ENCODE measurements at places on chromosomes 4 and X.

- no peak for DNase-seq
These were observed 105.5 kb downstream of the PRRG1 start for GRCh38 chrX:37454537-37455285.

GRCh38 chr4:148273501-148273986 lies 168.7 kb downstream of the NR3C2 start:
- DNase-seq, result no peak

DNA sequence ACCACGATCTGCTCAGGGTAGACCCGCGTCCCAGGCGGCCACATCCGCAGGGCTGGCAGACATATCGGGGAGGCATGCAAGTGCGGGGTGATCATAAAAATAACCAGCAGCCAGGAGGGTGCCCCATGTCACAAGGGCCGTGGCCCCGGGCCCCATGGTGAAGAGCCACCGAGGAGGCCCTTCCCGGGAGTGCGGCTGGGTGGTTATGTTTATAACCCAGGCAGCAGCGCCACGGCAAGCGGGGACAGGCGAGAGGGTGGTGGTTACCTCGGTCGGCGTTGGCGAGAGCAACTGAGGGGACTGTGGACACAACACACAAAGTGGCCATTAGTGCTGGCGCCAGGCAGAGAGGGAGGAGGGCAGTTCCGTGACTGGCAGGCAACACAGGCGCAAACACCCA lies 92.7 kb upstream of the AFAP1 start:
- DNase-seq, result no peak

- DNase-seq, result no peak
These were observed 5.7 kb downstream of the ARHGAP10 start for GRCh38 chr4:147737623-147738022.

DNA sequence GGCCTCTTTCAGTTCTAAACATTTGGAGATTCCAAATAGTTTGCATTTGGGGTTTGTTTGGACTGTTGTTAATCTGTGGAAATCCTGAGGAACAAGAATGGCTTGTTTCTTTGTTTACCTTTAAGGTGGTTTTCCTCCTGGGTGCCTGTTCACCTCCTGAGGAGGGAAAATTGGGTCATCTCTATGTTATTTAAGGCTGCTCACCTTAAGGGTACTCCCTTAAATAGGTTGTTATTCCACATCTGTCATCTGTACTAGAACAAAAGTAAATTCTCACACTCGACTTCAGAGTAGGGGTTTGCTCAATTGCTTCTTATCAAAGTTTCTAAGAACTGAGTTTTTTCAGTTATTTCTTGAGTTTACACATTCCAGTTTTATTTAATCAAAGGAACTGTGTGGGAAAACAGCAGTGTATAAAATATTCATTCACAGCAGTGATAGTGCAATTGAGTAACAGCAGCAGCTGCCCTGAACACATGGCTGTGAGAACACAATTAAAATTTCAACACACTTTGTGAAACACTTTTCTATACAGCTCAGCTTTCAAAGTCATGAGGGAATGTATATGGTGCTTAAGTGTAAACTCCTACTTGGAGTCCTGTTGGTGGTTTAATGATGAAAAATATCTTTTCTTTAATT lies 238.5 kb upstream of the PGRMC2 start:
- DNase-seq, result no peak

DNA sequence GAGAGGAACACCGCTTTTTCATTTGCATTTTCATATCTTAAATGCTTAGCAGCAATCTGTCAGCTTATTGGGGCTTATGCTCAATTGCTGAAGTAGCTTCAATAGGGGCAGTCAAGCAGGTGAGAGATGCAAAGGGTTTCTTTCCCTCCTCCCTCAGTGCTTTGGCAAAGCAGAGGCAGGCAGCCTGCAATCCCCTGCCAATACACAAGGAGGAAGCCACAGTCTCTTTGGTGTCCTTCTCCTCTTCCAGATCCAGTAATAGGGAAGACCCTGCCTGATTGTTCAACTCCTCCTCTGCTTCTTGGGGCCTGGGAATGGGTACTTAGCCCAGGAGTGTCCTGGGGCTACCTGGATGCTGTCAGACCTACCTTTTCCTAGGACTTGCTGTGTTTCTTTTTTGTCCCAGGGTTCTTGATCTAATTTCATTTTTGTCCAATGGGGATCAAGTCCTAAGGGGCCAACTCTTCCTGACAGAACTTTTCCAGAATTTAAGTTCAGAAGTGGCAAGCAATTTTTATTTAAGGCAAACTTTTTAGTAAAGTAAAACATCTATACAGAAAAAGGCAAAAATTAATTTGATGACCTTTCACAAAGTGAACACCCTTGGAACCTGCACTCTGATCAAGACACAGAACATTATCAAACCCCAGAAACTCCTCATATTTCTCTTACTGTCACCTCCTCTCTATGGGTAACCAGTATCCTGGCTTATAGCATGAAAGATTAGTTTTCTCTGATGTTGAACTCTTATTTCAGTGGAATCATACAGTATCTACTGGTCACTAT lies 260.3 kb downstream of the PPP3CA start:
- DNase-seq, result no peak

- no peak for DNase-seq
These were observed 45.5 kb upstream of the KLF3 start for GRCh38 chr4:38618505-38618904.

DNA sequence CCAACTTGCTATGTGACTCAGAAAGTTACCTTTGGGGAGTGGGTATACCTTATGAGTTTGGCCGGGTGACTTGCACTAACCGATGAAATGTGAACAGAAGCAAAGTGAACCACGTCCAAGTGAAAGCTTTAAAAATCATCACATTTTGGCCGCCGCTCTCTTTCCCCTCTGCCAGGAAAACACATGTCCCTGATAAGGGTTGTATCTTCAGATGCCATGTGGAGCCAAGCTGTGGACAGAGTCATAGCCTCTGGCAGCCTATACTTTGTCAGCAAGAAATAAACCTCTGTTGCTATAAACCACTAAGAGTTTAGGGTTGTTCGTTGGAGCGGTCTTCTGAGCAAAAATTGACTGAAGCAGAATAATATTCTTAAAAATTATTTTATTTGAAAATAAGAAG lies 92.3 kb downstream of the PRDM5 start:
- DNase-seq, result no peak

- no peak for DNase-seq
These were observed 47.3 kb downstream of the RBM47 start for GRCh38 chr4:40582413-40582812.

- DNase-seq, result no peak
These were observed 2.2 kb upstream of the SYN1 start for GRCh38 chrX:47621851-47622250.

GRCh38 chrX:86002076-86002896 lies 45.1 kb downstream of the CHM start:
- DNase-seq, result no peak
